ENCODE measurements at places on chromosomes 3 and 15.
A peak's percentile ranks its signal among the peaks of the same experiment; 100 is the strongest.

DNA sequence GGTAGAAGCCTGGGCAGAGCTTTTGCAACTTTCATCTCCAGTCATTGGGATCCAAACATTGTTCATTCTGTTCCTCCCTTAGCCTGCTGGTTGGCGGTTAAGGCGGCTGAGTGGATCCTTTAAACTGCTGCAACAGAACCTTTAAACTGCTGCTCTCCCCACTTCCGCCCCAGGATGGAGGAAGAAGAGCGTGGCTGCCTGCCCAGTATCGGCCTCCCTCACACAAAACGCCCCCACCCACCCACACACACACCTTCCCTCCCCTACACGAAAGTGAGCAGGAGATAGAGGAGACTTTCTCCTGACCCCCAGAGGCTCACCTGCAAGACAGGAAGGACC lies 460 bp upstream of the ZMAT3 start:
- no peak for DNase-seq

GRCh38 chr3:133282236-133282635 lies 117.6 kb upstream of the BFSP2 start:
- no peak for DNase-seq

- DNase-seq, result no peak
Measured at GRCh38 chr3:127886956-127887231, 28.1 kb upstream of the KBTBD12 start.

GRCh38 chr3:46301122-46301835 lies 52.6 kb upstream of the CCR2 start:
- DNase-seq, result no peak

GRCh38 chr15:68791431-68792283 lies 29.0 kb downstream of the ANP32A start:
- DNase-seq, result no peak

GRCh38 chr3:128281461-128282367 lies 128.4 kb downstream of the EEFSEC start:
- DNase-seq, result no peak

DNA sequence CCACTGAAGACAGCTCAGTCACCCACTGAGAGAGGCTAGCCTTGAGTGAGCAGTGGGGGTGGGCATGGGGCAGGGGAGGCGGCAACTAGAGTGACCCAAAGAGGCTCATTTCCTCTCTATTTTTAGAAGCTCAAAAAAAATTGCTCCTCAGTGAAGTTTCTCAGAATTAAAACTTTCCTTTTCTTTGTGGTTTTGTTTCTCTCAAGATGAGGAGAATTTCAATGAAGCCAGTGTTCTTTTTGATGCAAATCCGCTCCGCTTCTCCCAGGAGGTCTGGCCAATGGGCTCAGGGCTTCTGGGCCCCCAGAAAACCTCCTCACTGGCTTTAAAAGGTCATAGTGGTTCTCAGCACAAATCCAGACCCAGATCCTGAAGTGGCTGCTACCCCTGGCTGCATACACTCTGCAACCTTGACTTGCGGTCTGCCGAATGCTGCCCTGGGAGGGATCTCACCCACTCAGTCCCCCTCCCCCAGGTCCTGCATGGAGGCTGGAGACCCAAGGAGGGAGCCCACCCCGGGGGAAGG lies at the start of gene ACSBG1:
Gene ACSBG1, minus strand, starts transcription at position 51 of the 526 bp plus-strand sequence. CDS start 64 bp downstream, outside the sequence.
- DNase-seq, result no peak

GRCh38 chr3:107590786-107591185 lies 68.0 kb downstream of the BBX start:
- no peak for DNase-seq

DNA sequence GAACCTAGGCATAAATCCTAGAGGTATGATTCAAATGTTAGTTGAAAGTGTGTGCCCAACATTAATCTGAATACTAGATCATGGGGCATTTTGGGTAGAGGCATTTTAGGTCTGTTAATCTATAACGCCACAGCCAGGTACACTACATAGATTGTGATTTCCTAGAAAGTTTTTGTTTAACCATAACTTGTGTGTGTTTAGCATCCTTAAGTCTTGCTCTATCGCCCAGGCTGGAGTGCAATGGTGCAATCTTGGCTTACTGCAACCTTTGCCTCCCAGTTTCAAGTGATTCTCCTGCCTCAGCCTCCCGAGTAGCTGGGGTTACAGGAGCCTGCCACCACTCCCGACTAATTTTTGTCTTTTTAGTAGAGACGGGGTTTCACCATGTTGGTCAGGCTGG lies 59.1 kb downstream of the TRIM71 start:
- DNase-seq, result no peak

DNA sequence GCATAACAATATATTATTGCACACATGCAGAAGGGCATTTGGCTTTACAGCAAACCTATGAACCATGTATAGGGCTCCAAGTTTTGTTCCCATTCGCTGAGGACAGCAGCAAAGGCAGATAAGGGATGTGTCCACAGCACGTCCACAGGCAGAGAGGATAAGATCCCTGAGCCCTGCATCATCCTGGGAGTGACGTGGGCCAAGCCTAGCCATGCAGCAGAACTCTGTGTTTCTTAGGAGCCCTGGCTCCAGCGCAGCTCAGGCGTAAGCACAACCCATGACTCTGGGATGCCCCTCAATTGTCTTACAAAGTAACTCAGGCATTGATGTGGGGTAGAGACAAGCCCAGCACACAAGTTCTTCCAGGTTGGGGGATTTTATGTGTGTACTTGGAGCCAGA lies 194.3 kb upstream of the CTDSPL start:
- DNase-seq, result no peak

- peak; percentile 22 for DNase-seq
Measured at GRCh38 chr3:66010739-66011655, 27.7 kb downstream of the MAGI1 start.

- no peak for DNase-seq
Measured at GRCh38 chr3:31947671-31948091, 33.4 kb downstream of the OSBPL10 start.

- DNase-seq, result no peak
Measured at GRCh38 chr3:47536221-47536891, 22.8 kb upstream of the ELP6 start.

GRCh38 chr3:187570776-187571175 lies 99.4 kb downstream of the SST start:
- no peak for DNase-seq

DNA sequence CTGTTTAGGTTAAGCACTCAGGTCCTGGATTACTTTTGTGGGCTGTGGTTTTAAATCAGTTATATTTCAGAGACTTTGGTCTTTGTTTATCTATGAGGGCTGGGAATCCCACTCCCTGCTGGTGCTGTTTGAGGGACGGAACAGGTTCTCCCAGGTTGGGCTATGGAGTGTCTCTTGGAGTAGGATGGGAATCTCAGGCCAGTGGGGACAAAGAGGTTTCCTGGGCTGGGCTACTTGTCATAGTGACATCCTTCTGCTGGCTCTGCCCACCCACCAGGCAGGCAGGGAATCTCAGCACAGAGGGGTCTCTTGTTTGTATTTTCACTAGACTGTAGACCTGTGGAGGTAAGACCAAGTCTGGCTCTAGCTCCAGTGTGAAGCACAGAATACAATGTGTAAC lies 47.2 kb upstream of the UBE3A start:
- DNase-seq, result no peak

- DNase-seq, result no peak
Measured at GRCh38 chr3:124035463-124036121, 43.7 kb upstream of the ROPN1 start.

DNA sequence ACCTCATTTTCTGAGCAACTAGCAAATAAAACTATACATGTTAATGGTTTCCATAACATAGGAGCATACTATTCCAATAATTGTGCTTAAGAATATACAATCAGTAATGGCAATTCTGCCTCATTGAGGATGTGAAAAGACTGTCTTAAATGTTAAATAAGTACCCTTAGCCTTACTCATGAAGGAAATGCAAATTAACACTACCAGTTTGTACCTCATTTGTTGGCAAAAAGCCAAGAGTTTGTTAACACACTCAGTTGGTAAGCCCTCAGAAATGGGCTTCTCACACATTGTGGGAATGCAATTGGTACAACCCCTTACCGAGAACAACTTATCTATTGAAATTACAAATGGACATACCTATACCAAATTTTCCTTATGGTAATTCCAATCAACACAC lies 9.2 kb upstream of the STT3B start:
- DNase-seq, result no peak

DNA sequence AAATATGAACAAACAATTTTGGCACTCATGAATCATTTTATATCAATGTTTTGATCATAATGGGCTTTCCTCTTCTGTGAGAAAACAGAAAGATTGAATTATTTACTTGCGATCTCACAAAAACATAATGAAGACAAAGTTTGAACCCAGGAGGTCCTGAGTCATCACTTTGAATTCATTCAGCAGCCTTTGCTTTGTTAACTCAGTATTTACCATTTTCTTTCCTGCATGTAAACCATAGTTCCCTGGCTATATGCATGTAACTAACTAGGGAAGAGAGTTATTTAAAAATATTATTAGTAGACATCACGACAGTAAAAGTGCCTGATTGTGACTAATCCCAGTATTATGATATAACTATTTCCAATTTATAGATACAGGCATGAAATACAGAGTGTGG lies 1026.2 kb downstream of the PLOD2 start:
- no peak for DNase-seq

- no peak for DNase-seq
Measured at GRCh38 chr3:136142592-136142991, 53.5 kb downstream of the MSL2 start.

DNA sequence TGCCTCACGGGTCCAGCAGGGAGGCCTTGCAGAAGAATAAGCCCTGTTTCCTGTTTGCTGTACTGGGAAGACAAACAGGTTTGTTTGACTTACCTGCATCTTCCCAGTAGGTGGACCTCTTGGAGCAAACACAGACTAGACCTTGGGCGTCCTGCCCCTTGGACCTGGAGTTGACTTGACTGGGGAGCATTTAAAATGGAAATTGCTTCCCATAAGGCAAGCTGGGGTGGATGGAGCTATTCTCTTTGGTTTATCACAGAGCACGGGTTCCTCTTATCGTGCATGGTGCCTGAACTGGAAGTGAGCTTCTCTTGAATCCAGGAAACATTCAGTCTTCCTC lies 151.4 kb downstream of the RPLP1 start:
- peak; percentile 22 for DNase-seq

DNA sequence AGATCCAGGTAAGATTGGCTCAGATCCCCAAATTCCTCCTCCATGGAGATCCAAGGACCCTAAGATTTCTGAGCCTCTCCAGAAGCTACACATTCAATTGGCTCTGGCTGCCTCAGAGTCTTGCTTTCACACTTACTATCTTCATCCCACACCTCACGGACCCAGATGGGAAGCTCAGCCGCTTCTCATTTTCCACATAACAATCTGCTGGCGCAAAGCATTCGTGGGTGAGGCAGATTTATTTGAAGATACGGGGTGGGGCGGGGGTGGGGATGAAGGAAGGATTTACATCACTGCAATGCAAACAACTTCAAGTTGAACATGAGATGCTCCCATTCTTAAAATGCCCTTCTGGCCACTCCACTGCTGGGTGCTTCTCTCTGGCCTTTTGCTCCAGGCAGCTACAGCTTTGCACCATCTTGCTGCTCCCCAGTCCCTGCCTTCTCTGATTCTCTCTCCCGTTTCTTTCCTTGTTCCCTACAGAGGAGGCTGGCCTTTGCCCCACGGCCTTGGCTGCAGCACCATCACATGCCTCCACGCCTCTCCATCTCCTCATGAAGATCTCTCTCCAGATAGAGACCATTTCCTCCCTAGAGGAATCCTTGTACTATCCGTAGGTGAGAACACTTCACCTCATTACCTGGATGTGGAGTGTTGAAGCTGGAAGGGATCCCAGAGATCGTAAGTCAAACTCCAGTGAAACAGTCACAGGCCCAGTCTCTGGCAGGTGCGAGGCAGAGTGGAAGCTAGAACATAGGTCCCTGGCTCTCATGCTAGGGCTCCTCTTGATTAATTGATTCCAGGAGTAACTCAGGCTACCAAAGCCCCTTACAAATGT lies 175.9 kb downstream of the RPLP1 start:
- DNase-seq, result no peak
